ENCODE measurements at places on chromosomes 2 and 18.

- DNase-seq, result no peak
Observed at GRCh38 chr2:59892398-59892797, 661.1 kb downstream of the BCL11A start.

- no peak for DNase-seq
Observed at GRCh38 chr2:193542762-193543161, 1348.0 kb upstream of the TMEFF2 start.

GRCh38 chr2:132760405-132760804, 90.4 kb upstream of the LYPD1 start:
- no peak for DNase-seq

DNA sequence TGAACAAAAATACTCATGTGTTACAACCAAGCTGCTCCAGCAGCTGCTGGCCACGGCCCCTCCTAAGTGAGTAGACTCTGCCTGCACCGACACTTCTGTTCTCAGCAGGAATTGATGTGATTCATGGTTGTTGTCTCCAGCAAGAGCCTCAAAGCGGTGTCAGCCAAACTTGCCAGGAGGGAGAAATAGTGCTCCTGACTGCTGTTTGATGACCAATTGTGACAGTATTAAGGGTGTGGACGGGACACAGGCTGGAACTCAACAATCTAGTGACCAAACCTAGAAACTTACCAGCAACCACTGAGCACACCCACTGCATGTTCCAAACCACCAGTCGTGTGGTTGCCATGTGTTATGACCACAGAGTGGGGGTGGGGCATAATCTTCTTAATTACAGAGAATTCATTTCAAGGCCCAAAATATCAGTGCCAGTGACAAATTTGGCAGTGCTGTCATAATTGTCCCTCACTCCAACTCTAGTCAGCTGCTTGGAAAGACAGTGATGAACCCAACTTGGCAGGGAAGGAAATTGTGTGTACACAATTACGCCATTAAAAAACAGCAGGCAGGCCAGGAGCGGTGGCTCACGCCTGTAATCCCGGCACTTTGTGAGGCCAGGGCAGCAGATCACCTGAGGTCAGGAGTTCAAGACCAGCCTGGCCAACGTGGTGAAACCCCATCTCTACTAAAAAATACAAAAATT, 30.4 kb downstream of the FBLN7 start:
- DNase-seq, result no peak

DNA sequence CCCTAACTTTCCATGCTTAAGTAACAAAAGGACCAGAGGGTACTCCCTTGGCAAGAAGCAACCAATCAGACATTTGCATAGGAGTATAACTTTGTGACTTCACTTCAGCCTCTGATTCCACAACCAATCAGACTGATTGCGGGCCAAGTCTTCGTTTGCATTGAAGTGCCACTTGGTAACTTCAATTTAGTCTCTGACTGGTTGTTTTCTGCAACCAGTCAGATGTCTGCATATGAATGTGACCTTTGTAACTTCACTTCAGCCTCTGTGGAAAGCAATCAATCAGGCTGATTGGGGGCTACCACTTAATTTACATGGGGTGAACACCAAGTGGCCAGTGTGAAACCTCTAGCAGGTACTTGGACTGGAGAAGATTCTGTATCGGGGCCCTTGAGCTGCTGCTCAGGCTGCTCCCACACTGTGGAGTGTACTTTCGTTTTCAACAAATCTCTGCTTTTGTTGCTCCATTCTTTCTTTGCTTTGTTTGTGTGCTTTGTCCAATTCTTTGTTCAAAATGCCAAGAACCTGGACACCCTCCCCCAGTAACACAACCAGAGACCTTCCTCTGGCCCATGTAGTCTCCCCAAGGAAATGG, 241.5 kb downstream of the ACKR3 start:
- no peak for DNase-seq

GRCh38 chr2:101930847-101931246, 60.9 kb upstream of the IL1R2 start:
- DNase-seq, result no peak

- DNase-seq, result no peak
Observed at GRCh38 chr2:170113168-170113894, 64.6 kb upstream of the MYO3B start.

DNA sequence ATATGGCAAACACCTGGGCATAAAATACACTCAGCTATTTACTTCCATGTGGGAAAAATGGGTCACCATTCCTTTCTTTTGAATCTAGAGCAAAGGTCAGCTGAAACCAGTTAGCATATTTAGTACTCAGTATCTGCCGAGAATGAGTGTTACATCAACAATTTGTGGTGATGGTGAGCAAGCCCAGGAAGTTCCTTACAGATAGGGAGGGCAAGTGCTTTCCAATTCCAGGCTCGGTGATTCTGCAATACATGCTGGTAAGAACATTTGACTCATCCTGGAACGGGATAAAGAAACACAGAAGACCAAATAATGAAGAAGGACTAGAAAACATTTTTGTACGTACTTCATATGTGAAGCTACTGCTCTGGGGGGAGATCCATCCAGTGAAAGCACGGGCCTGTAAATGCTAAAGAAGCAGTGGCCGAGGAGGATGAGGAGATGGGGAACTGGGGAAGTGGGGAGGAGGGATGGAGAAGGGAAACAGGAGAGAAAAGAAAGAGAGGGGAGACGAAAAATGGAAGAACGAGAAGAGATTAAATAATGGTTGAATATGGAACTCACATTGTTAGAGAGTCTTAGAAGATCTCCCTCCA, 251.9 kb downstream of the TTC32 start:
- DNase-seq, result no peak

GRCh38 chr2:151237422-151238025, 24.1 kb downstream of the RBM43 start:
- DNase-seq, result no peak

DNA sequence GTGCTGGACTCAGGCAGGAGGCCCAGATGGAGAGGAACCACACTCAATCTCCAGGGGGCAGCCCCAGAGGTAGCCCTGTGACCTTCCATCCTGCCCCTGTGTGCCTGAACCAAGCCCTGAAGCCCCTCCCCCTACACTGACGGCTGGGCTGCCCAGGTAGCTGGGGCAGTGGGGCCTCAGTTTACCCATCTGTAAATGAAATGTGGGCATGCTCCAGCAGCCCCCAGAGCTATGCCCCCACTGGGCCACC, 15.8 kb downstream of the CROCC2 start:
- DNase-seq, result peak; percentile 5

DNA sequence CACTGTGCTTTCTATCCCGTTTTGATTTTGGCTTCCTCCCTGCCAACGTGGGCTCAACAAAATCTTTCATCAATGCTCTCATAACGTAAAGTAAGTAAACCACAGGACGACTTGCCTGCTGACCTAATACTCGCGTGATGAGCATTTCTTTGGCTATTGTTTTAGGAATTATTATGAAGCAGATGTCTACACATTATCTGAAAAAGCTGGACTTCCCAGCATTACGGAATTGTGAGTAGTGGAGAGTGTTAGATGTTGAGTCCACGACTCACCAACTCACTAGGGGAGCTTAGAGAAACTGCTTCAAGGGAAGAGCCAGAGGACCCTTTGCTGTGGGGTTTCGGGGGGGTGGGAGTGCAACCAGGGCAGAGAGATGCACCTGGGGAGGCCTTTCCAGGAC, 21.9 kb downstream of the HJURP start:
- DNase-seq, result no peak

DNA sequence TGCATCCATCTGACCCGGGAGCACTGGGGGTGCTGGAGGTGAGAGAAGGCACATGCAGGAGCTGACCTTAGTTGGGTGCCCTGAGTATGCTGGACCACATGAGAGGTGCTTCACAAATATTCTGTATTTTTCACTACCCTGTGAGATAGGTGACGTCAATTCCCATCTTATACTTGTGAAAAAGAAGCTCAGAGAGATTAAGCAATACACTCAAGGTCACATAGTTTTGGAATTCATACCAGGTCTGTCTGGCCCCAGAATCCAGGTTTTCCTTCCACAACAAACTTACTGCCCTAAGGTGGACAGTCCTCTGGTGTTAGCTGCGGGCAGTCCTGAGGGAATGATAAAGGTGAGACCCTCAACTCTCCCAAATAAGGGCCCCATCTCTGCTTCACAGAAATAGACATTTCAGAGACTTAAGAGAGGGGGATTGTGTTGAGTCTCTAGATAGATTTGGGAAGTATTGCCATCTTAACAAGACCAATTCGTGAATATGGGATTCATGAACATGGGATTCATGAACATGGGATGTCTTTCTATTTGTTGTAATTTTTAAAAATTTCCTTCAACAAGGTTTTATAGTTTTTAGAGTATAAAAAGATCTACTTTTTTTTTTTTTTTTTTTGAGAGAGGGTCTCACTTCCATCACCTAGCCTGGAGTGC, 64.0 kb upstream of the SMAD7 start:
- DNase-seq, result no peak

GRCh38 chr18:55868909-55869308, 280.9 kb upstream of the TCF4 start:
- DNase-seq, result no peak

GRCh38 chr2:9889812-9890261, 46.6 kb downstream of the TAF1B start:
- no peak for DNase-seq

- DNase-seq, result no peak
Observed at GRCh38 chr18:56952026-56952425, 194.9 kb upstream of the BOD1L2 start.

- DNase-seq, result no peak
Observed at GRCh38 chr2:197998702-197999101, 194.3 kb downstream of the PLCL1 start.

DNA sequence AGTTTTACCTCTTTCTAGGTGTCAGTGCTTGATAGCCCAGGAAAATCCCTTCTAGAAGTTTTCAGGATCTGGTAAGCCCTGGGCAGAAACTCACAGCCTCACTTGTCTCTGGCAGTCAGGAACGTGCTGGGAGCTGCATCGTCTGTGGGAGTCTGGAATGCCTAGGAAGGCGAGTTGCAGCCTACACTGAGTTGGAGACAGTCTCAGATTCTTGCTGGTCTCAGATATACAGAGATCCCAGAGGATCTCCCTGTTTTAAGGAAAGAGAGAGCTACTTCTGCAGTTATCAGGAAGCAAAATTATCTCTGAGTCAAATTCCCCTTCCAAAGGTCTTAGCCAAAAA, 104.4 kb upstream of the CDC42EP3 start:
- peak; percentile 47 for DNase-seq

DNA sequence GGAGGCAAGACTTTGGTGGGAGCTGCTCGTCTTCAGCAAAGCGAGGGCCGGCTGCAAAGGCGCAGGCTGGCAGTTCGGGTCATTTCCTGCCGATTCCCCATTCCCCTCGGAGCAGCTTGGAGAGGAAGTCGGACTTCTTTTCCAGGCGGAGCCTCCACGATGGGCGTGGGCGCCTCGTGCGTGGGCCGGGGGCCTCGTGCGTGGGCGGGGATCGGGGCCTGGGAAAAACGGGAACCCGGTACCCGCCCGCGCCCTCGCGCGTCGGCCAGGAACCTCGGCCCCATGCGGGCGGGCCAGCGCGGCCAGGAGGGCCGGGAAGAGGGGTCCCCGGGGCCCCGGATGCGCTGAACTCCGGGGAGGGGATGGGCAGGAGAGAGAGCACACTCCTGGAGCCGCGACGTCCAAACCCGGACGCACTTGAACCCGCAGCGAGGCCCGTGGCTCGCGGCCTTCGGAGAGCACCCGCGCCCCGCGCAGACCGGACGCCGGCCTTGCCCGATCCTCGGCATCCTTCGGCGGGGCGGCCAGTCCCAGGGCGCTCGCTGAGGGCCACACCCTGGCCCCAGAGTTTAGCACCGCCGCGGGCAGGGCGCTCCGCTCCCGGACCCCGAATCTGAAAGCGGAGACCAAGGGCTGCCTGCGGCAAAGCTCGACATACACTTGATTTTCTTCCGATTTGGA, 368.4 kb downstream of the MTX2 start:
- DNase-seq, result no peak

DNA sequence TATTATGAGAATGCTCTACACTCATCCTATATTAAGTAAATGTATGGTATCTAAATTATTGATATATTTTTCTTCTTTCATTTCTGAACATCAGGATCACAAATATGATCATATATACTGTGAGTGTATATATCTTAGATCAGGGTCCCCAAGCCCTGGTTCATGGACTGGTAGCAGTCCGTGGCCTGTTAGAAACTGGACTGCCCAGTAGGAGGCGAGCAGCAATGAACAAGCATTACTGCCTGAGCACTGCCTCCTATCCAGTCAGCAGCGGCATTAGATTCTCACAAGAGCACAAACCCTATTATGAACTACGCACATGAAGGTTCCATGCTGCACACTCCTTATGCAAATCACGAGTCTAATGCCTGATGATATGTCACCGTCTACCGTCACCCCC, 1247.1 kb upstream of the NXPH2 start:
- DNase-seq, result no peak

- DNase-seq, result no peak
Observed at GRCh38 chr2:191983591-191983990, 136.7 kb upstream of the CAVIN2 start.

DNA sequence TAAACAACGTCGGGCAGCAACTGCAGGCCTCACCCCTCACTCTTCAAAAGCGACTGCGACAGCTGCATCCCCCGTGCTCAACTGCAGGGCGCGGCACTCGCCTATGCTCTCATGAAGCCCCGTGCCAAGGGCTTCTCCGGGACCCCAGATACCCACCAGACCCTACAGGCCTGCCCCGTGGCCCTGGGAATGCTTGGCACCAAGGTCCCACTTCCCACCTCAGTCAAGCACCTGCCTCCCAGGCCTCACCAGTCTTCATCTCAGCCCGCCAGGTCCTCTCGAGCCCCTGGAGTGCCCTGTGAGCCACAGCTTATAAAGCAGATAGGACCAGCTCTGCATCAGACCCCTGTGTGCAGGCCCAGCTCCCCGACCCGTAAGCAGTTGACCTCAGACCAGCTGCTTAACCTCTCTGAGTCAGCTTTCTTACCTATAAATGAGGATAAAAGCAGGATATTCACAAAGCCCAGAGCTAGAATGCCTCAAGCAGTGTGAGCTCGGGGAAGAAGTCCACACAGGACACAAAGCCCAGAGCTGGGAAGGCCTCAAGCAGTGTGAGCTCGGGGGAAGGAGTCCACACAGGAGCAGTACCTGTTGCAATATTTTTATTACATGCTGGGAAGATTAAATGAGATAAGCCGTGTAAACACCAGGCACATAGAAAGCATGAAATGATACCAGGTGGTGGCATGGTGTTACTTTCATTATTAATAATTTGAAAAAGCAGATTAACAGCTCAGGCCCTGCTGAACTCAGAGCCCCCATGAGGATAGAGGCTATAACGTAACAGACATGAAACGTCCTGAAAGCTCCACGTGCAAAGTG, 96.9 kb downstream of the HDAC4 start:
- DNase-seq, result no peak

DNA sequence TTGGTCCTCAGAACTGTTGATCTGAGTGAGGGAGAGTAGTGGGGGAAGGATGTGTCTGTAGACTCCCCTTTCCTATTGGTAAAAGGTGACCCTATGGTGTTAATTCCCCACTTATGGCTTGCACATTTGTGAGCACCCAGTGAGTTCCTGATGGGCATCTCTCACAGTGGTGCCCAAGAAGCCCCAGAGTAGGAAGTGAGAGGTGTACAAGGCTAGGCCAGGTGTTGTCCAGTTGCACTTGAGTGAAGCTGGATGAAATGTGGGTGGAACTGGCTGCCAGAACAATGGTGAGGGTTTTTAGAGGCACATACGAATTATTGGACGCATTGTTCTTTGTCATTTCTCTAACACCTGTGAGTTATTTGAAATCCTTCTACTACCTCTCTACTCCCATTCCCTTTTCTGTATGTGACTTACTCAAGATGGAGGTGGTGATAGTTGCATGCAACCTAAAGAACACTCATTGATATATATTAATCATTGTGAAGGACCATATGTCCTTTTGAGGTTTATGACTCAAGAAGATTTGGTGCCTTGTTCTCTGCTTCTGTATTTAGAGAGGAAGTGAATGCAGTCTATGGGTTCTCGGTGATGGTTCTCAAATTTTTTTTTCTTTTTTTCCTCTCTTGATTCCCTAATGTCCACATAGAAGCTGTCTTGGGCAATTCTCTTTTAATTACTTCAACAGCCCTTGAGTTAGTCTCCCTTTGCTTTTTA, 162.7 kb downstream of the FSHR start:
- DNase-seq, result no peak
